ENCODE measurements at places on chromosomes 1 and 21.

DNA sequence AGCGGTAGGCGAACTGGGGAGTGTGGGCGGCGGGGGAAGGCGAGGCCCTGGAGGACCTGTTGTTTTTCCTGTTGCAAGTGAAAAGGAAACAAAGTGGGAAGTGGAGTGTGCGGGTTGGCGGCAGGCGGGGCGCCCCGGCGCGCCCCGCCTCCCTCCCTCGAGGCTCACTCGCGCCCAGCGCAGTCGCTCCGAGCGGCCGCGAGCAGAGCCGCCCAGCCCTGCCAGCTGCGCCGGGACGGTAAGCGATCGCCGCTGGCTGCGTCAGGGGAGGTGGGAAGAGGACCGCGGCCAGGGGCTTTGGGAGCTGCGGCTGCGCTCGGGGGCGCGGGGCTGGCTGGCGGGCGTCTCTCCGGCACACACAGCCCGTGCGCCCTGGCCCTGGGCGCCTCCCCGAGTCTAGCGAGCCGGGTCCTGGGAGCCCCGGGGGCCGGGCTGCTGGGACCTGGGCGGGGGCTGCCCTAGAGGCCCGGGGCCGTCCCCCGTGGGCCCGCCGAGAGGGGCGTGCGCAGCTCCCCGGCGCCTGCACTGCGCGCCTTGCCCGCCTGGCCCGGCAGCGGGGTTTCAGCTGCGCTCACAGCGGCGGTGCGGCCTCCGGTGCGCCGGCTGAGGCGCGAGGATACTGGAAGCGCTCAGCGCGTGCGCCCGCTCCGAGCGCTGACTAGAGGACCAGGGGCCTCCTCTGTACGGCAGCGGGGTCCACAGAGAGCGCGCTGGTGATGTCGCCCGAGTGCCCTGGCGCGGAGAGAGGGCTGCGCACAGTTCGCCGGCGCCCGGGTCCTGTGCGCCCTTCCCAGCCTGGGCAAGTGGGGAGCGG, at the start of gene PIK3CD:
PIK3CD (plus strand) TSS at position 167 of the 814 bp plus-strand sequence. CDS start 58,725 bp downstream, outside the sequence.
- DNase-seq, result peak; percentile 68

- no peak for DNase-seq
These were observed 234.2 kb upstream of the PTBP2 start for GRCh38 chr1:96487394-96487793.

DNA sequence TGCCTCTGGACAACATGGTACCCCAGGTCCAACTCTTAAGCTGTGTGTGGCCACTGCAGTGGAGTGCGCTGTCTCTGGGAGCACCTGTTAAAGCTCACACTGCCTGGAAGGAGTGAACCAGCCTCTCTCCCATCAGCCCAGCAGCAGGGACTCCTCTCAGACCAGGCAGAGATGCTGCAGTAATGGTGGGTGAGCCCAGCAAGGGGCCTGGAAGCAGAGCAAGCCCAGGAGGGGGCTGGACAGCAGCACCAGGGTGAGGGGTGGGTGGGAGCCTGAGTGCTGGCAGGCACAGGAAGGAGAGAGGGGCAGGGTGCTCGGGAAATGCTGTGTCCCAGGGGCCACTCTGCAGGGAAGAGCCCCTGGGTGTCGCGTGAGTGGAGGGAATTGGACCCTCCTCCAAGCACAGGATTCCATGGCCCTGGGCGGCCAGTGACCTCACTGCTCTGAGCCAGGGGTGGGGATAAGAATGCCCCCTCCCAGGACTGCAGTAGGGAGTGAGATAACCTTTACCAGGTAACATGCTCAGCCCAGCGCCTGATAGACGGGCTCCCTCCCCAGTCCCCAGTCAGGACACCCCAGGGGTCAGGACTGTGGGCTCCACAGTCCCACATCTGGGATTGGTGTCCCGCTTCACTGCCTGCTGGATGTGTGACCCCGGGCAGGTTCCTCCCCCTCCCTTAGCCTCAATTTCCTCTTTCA, 313.1 kb downstream of the MATN1 start:
- DNase-seq, result no peak

DNA sequence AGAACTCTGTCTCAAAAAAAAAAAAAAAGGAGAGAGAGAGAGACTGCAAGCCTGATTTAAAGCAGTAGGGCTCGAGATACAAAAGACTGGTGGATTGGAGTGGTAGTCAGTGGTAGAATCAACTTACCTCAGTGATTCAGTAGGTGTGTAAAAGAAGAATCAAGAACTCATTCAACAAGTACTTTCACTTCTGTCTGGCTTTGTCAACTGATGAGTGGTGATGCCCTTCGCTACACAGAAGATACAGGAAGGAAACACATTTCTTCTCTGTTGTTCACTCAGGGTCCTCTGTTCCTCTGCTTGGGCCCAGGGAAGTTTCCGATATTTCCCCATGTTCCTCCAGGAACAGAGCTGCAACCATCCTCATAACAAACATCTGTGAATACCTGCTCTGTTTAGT, 68.6 kb upstream of the COG2 start:
- peak; percentile 6 for DNase-seq

DNA sequence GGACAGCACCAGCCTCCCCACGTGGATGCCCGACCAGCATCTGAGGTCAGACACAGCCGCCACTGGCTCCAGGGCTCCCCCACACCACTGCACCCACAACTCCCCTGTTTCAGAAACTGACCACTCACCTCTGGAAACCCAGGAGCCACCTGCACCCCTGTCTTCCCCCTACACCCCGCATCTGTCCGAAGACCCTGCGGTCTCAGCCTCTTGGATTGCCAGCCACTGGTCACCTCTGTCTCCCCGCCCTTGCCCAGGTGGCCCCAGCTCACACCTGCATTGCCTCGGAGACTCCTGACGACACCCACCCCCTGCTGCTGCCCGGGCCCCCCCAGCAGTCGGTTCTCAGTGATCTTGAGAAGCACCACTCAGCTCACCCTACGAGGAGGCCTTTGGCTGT, 21.3 kb upstream of the NPHP4 start:
- no peak for DNase-seq

- DNase-seq, result no peak
These were observed 448.5 kb downstream of the NUF2 start for GRCh38 chr1:163770265-163770664.

DNA sequence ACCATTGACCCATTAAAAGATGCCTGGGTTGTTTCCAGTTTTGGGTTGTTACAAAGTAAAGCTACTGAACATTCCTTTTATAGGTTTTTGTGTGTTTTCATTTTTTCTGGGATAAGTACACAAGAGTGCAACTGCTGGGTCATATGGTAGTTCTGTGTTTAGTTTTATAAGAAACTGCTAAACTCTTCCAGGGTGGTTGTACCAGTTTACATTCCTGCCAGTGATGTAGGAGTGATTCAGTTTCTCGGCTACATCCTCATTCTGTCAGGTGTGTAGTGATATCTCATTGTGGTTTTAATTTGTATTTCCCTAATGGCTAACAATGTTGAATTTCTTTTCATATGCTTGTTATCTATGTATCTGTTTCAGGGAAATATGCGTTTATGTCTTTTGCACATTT, 58.5 kb upstream of the DNAJC6 start:
- DNase-seq, result no peak

DNA sequence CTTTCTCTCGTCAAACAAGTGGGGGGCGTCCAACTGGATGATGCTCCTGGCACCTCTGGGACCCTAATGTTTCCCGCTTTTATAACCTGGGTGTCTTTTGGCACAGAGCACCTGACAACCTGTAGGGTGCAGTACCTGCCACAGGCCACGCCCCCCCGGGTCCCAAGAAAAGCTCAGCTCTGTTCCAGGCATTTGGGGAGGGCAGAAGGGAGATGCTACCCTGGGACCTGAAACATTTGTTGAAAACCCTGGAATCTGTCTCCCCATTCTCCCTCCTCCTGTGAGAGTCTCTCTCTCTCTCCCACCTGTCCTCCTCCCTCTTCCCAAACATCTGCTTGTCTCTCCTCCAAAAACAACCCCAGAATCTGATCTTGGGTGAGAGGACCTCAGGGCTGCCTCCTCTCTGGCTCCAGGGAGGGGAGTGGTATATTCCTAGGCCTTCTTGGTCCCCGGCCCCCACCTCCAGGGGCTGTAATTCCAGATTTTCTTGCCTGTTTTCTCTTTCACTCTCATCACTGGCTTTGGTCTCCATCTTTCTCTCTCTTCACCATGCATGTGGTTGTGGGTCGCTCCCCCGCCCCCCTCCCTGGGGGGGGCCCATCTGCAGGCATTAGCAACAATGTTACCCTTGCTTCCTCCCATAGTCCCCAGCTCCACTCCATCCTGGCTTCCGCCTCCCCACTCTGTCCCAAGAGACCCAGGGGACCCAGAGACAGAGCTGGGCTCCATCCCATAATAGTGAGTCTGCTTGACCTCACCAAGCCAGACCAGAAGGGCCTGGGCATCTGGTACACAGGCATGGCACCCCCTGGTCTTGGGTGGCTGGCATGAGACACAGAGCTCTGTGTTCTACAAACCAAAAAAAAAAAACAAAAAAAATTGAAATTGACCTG, 4.1 kb downstream of the AHDC1 start:
- DNase-seq, result no peak

GRCh38 chr1:9239622-9240401, 5.2 kb downstream of the H6PD start:
- DNase-seq, result peak; percentile 80

- no peak for DNase-seq
These were observed 5.6 kb downstream of the ELK4 start for GRCh38 chr1:205626216-205626615.

- no peak for DNase-seq
These were observed 67.0 kb downstream of the ARHGEF16 start for GRCh38 chr1:3521426-3521825.

- no peak for DNase-seq
These were observed 28.7 kb upstream of the RASAL2 start for GRCh38 chr1:178065250-178065649.

GRCh38 chr1:214306269-214306668, 25.3 kb downstream of the SMYD2 start:
- no peak for DNase-seq

DNA sequence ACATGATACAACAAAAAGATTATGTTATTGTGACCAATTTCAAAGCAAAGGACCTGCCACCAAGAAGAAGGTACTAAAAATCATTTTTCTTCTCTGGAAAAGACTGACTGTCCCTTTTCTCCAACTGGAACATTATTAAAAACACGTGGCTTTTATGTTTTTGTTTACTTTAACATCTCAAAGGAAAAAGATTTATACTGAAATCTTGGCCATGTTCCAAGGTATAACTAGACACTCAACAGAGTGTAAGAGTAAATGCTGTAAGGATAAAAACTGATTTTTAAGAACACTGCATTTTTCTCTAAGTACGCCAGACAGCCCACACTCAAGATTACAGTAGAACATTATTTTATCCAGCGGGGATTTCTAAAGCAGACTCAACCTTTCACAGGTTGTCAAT, 62.1 kb downstream of the BRWD1 start:
- no peak for DNase-seq

DNA sequence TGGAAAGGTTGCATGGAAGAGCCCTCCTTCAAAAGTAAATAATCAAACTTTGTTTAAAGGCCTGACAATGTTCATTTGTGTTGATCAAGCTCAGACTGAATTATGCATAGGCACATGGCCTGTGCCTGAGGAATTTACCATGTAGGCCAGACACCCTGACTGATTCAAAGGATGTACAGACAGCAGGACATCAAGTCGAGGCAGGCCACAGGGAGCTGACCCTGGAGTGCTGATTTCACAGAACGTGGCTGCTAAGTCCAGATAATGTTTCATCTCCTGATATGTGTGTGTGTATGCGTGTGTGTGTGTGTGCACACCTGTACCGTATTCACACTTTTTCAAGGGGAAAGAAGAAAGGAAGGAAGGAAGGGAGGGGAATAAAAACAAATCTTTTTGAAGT, 34.1 kb downstream of the NAV1 start:
- DNase-seq, result no peak

DNA sequence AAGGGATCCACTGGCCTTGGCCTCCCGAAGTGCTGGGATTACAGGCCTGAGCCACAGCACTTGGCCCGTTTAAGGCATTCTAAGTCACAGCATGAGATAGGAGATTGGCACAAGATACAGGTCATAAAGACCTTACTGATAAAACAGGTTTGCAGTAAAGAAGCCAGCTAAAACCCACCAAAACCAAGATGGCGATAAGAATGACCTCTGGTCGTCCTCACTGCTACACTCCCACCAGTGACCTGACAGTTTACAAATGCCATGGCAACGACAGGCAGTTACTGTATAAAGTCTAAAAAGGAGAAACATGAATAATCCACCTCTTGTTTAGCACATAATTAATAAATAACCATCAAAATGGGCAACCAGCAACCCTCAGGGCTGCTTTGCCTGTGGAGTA, 33.3 kb upstream of the RCC2 start:
- DNase-seq, result no peak

DNA sequence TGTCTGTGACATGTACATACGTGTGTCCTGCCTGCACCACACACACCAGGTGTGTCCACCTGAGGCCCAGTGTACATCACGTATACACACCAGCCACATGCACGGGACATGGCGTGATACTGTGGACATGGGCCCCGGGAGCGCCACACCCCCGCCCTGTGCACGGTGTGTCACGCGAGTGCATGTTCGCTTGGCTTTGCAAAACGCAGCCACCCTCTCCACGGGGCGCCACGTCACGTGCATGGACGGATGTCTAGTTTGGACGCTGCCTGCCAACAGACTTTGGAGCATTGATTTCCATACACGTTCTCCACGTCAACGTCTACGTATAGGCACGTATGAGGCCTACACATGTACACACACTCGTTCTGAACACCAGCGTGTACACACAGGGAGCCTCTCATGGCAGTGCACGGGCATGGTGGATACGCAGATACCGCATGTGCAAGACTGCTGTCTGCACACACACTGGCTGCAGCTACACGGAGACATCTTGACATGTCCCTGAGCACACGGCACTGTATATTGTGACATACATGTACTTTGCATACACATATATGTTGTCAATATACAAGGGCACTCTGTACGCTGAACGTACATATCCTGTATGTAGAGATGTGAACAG, 2.7 kb downstream of the TMEM240 start:
- DNase-seq, result peak; percentile 39

DNA sequence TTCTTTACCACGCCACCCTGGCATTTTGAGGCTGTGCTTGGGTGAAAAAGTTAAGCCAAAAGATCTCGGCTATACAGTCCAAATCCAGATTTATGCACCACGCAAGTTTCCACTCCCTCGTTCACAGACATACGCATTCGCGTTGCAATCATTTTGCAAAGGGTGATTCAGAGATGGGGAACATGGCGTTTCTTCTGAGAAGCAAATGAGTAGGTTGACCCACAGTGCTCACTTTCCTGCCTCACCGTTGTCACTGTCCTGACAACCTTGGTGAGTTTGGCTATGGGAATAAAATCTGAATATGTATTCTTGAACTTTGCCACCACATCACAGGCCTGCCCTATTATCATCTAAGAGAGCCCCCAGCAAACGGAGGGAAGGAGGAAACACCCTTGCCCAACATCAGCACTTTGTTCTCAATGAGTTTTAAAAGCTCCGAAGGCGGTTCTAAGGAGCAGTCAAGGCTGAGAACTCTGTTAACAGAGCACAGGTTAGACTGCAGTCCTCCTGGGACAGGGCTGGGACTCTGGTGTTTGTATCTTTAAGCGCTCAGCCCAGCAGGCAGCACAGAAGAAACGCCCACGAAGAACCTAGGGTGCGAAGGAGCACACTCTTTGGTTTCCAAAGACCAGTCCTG, 86.4 kb downstream of the RUNX1 start:
- DNase-seq, result no peak

- DNase-seq, result no peak
These were observed 4.2 kb downstream of the MPZL1 start for GRCh38 chr1:167726008-167726407.

- no peak for DNase-seq
These were observed 13.9 kb downstream of the URB1 start for GRCh38 chr21:32378956-32379355.

Data from GM20000 (cell line).